ENCODE measurements at places on chromosomes 4 and X.

DNA sequence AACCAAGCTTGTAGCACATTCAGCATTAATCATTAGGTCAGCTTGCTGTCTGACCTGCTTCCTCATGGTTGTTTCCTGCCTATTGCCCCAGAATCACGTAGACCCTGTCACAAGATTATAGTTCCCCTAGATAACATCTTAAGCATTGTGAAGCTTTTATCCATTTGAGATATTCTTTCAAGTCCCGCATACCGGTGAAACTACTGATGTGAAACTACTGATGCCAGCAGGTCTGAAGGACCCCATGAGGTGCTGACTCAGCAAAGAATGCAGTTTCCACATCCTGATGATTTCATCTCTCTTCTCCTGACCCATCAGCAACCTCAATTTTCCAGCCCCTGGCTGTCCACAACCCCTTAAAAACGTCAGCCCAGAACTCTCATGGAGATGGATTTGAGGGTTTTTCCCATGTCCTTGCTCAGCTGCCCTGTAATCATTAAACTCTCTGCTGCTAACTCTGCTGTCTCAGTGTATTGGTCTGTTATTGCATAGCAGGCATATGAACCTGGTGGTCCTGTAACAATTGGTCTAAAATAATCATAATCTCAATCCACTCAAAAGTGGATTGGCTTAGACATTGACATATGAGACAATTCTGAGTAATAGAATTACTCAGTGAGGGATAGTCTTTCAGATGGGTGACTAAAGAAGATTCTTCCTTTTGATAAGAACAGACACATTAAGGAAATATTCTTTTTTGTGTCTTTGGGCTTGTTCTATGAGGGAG, 26.3 kb upstream of the UBA6 start:
- DNase-seq: no peak

DNA sequence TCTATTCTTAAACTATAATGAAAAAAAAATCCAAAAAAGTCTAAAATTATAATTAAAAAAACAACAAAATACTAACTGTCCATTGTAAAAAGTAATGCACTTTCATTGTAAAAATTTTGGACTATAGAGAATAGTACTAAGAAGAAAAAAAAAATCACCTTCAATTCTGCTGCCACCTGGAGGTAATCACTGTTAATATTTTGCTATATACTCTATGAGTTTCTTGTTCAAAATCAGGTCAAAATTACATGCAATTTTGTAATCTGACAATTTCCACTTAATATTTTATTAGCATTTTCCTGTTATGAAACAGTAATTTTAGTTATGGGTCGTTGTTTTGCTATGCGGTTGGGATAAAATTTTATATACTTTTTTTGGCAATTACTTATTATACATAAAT, 62.0 kb downstream of the HTT start:
- DNase-seq: no peak

GRCh38 chrX:135740681-135741149, 27.3 kb downstream of the CT45A1 start:
- DNase-seq: peak; percentile 5

- DNase-seq: no peak
Observed at GRCh38 chr4:76874176-76874575, 23.8 kb downstream of the SOWAHB start.

- no peak for DNase-seq
Observed at GRCh38 chrX:53195401-53195800, 29.6 kb downstream of the KDM5C start.

- no peak for DNase-seq
Observed at GRCh38 chrX:78708816-78709215, 38.7 kb upstream of the LPAR4 start.

DNA sequence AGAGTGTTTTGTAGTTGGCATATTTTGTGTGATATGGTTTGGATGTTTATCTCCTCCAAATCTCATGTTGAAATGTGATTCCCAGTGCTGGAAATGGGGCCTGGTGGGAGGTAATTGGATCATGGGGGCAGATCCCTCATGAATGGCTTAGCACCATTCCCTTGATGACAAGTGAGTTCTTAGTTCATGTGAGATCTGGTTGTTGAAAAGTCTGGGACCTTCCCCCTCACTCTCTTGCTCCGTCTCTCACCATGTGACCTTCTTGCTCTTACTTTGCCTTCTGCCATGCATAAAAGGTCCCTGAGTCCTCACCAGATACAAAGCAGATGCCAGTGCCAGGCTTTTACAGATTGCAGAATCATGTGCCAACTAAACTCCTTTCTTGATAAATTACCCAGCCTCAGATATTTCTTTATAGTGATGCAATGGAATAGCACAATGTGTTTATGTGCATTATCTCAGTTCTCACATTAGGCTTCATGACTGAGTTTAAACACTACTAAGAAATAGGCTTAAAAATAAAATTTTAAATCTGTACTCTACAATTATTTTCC, 1348.8 kb downstream of the STIM2 start:
- DNase-seq: no peak

GRCh38 chr4:78691334-78691754, 84.8 kb upstream of the BMP2K start:
- DNase-seq: no peak

GRCh38 chrX:111447298-111447697, 35.3 kb upstream of the DCX start:
- peak; percentile 81 for DNase-seq

- DNase-seq: no peak
Observed at GRCh38 chr4:162699629-162700028, 467.1 kb downstream of the NAF1 start.

DNA sequence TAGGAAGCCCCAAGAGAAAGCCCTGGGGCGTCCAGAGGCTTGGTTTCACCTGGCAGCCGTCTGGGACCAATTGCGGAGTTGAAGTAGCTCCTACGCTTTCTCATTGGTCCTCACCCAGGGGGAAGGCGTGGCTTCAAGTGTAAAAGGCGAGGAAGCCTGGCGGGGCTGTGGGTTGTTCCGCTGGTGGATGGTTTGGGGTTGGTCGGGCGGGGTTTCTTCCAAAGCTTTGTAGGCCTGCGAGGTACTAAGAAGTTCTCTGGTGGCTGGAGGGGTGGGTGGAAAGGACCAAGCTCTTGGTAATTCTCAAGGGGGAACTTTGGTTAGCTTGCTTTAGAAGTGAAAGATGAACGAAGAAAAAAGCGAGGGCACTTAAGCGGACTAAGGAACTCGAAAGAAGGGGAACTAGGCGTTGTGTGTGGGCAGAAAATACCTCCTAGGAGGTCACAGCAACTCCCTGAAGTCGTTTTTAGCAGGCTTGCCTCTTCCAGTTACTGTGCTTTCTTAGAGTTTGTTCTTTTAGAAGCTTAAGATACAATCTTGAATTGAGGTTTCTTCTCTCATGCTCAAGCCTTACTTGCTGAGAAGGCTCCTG, 36.6 kb downstream of the CCNG2 start:
- peak; percentile 61 for DNase-seq

GRCh38 chrX:9302381-9302780, 162.5 kb upstream of the TBL1X start:
- no peak for DNase-seq

DNA sequence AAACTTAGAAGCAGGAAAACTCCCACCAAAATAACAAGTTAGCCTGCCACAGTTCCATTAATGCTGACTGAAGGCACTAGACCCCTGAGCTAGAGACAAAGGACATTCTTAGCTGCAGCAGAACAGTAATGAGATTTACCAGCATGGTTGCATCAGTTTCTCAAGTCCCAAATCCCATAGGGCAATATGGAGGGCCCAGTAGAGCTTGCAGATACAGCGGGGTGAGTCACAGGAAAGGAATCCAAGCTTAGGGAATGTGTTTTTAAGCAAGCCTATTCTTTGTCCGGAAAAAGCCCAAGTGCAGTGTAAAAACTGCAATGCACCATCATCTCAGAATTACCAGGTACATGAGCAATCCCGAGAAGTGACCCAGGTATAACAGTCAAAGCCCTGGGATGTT, 51.3 kb upstream of the EXOC1L start:
- DNase-seq: peak; percentile 70

DNA sequence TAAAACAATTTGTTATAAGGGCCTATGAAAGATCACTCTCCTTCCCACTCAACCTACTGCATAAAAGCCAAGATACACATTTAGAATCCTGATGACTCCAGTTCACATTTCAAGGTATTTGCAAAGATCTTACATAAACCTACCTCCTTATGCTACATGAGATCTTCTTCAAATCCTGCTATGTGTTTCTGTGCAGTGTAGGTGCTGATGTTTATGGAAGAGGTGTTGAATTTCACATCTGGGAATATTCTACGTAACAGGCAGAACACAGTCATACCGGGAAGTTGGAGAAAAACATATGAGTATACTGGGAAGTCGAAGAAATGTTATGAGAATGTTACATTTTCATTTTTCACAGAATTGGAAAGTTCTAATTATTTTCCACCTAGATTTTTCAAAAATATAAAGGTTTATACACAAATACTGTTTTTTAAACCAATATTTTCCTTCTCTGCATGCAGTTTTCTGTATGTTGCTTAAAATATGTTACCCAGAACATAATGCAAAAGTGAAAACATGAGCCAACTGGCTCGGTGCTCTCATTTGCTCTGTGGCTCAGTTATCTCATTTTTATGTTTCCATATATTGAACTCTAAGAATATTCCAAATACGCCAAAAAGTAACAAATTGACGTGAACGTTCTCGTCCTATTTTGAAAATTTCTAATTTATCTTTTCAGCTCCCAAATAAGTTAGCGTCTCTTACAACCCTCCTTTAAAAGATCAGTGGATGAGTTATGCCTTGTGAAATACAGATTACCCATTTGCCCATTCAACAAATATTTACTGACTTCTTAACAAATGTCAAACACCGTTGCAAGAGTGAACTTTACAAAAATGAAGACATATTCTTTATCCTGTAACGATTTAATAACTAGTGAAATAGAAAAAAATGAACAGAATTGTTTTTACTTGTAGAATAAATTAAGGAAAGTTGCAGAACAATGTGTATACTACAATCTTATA, 899.3 kb downstream of the STIM2 start:
- no peak for DNase-seq

Data from neural progenitor cell (in vitro differentiated cells).